ENCODE measurements at places on chromosomes 2 and 18.

- DNase-seq, result no peak
These were observed 37.8 kb downstream of the MYO7B start for GRCh38 chr2:127573298-127573697.

DNA sequence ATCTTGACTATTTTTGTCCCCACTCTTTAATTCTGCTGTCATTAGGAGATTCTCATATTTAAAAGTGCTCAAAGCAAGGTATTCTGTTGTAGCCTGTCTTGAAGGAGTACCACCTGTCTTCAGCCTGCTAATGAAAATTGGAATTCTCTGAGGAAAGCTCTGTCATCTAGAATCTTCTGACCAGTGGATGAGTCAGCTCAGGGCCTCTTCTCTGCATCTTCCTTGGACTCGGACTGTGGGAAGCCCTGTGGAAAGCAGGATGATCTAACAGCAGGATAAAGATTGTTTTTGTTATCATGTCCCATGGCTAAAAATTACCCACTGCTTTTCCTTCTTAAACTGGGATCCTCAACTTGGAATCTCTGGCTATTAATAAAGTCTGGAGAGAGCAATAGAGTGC lies 18.7 kb upstream of the TMEM200C start:
- DNase-seq, result no peak

DNA sequence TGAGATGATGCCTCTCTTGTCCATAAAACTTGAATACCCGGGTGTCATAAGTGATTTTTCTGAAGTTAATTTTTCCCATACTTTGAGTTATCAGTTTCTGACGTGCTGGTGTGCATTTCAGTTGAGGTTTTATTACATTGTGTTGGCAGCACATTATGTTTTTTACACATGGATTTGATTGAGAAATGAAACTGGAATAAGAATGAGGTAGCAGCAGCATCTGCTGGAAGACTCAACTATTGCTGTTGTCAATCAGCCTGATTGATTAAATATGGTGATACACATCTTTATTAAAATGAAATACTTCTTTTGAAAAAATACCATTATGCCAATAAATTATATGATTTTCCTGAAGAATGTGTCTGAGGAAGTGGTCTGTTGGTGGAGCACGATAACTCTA lies 60.5 kb downstream of the INSIG2 start:
- DNase-seq, result no peak

- no peak for DNase-seq
These were observed 116.1 kb downstream of the NFATC1 start for GRCh38 chr18:79511671-79512301.

DNA sequence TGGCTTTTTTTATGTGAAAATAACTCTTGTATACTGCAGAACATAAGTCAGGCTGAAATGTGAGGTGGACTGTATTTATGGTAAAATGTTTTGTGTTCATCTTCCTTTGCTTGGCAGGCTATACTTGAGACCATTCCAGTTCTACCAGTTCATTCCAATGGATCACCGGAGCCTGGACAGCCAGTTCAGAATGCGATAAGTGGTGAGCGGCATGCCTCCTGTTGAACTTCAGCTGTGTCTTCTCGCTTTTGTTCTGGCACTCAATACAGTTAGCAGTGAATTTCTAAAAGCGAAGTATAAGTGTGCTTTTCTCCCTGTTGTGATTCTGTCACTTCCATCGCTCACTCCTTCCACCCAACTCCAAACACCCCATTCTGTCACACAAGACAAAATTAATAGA lies 138.5 kb downstream of the ARHGAP28 start:
- no peak for DNase-seq

- DNase-seq, result no peak
These were observed 8.8 kb downstream of the RDH14 start for GRCh38 chr2:18551623-18552022.

- no peak for DNase-seq
These were observed at the start of the genes COL4A3 and COL4A4 for GRCh38 chr2:227163998-227164762. COL4A3 (plus strand) TSS chr2:227164624; CDS start chr2:227164727, 103 bp downstream. COL4A4 (minus strand) TSS chr2:227164205; CDS start chr2:227147483, 16,722 bp downstream.

DNA sequence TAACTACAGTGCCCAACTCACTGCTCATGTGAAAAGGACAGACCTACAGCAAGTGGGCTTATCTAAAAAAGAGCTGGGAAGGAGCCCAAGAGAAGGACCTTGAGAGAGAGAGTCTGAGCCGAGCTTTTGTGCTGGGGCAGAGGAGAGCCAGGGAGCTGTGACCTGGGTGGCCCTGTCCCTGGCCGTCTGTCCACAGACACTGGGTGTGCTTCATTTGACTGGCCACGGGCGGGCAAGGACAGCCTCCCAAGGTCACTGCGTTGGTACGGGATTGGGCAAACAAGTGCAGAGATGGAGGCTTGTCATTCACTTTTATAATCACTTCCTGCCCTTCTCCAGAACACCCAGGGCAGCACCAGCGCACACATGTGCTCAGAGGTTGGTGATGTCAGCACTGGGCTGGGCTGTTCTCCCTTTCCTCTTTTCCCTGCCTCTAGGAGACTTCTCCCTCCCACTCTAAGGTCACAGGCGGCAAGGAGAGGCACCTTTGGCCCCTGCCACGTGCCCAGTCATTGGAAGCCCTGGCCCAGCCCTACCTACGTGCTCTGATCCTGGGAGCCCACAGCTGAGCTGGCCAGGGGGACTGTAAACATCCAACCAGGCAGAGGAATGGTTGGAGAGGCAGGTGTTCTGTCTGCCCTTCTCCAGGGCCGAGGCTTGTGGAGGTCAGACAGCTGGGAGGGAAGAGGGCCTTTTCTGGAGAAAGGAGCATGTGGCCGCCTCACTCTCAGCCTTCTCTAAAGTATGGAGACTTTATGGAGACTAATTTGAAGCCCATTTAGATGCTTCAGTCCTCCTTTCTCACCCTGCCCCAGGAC lies 6.4 kb upstream of the PSD4 start:
- DNase-seq, result no peak

DNA sequence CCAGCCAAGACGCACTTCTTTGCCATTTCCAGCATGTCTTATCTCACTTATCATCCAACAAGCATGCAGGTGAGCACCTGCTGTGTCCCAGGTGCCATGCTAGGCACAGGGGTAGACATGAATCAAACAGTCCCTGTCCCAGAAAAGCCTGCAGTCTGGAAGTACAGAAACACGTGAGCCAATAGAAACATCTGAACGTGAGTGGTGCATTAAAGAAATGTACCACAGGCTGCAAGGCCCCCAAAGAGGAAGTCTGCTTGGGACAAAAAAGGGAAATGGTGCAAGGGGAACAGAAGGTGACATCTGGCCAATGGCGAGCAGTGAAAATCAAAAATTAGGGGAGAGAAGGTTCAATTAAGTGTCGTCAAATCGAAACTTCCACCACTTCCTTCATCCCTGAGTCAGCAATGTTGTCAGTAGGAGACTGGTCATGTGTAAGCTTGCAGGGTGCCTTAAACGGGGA lies 17.6 kb upstream of the TMEM247 start:
- no peak for DNase-seq

DNA sequence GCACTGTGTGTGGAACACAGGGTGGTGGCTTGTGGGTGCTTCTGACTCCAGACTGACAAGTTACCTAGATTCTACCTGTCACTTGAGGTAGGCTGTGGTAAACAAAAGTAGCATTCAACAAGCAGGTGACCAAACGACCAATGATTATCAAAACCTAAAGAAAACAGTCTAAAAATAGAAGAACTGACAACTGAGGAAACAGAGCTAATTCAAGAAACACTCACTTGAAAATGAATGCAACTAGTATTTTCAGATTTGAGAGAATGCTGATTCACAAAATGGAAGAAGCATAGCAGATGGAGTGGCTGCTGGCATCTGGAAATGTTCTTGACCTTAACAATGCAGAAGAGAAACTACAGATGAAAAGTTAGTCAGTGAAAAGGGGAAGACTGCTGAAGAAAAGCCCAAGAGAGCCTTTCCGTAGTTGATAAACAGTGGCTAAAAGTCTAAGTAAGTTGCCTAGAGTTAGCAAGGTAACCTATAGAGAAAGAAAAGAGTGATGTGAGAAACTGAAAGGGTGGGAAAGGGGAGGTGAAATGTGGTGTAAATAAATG lies 170.4 kb downstream of the NCK2 start:
- DNase-seq, result no peak

DNA sequence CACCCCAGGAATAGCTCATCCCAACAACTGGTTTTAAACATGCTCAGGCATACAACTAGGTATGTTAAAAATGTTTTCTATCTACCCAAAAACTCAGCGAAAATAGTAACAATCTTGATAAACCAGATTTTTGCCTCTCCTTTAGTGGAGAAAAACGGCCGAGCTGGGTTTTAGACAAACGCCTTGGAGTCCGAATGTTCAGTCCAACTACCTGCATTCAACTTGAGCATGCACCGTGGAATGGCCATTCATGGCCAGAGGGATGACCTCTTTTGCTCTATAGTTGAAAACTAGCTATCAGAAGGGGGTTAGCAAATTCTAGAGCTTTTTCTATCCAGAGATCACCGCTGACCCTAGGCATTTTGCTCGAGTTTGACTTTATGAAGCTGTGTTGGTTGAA lies 30.8 kb downstream of the PDIA6 start:
- no peak for DNase-seq

DNA sequence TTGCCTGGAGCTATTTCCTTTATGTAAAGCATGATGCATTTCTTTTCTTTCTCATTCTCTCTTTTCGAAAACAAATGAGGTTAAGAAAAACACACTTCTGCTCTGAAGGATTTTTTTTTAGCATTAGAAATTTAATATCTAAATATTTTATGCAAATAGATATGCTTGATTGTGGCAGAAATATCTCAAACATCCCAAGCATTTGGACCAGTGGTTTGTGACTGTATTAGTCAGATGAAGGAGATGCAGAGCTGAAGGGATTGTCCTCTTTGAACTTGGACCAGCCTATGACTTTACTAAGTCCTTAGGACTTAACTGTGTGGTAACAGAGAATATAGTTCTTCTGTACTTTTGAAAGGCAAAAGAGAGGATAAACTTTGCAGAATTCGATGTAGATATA lies 335.9 kb upstream of the NT5C1B start:
- no peak for DNase-seq

GRCh38 chr2:99864561-99865553 lies 277.5 kb downstream of the AFF3 start:
- no peak for DNase-seq

GRCh38 chr2:206736935-206737334 lies 18.7 kb upstream of the DYTN start:
- DNase-seq, result no peak

- DNase-seq, result no peak
These were observed 684.0 kb downstream of the DSC3 start for GRCh38 chr18:30358555-30358954.

DNA sequence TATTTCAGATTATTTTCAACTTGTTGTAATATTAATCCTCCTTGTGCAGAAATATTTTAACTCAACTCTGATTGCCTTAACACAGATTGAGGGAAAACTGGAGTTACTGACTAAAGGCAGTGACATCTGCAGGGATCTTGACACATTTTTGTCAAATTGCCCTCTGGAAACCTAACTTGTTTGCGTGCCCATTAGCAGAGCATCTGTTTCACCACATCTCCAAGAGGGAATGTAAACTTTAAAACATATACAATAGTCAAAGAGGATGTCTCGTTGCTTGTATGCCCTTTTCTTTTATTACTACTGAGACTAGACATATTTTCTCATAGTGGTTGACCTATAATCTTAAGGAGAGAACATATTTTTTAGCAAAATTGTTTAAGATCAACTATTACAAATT lies 14.2 kb downstream of the INPP1 start:
- no peak for DNase-seq

- DNase-seq, result no peak
These were observed 47.8 kb downstream of the TRAPPC12 start for GRCh38 chr2:3427272-3427671.

GRCh38 chr18:3458378-3458777 lies 8.4 kb downstream of the TGIF1 start:
- no peak for DNase-seq

DNA sequence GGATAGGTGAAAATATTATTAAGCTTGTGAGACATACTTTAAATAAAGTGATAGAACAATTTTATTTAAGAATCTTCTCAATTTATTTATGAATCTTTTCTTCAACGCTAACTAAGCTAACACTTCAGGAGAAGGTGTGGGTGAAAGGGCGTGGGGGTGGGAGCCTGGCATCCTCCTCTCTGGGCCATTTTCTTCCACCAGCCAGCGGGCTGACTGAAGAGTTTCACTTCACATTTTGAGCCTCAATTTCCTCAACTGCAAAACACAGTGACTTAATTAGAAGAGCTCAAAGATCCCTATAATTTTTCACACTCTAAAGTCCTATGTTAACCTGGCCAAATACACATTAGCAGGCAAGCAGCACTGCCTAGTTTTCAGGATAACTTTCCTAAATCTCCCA lies 94.8 kb downstream of the FTCDNL1 start:
- DNase-seq, result no peak

DNA sequence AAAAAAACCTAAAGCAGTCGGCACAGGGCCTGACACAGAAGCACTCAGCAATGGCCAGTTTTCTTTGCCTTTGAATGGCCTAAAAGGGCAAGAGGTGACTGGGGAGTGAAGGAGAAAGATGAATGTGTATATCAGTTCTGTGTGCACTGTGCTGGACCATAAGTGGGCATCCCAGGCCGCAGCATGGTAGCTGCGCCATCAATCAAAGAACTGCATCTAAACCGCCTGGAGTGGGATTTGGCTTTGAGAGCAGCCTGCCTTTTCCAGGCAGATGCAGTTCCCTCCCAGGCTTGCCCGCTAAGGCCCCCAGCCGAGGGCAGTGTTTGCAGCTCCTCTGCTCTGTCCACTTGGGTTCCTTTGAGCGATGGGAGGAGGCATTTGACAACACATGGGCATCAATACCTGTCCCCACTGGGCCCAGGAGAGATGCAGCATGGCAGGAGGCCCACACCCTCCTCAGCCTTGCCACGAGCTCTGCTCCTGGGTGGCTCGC lies 144.1 kb downstream of the FAM210A start:
- no peak for DNase-seq

DNA sequence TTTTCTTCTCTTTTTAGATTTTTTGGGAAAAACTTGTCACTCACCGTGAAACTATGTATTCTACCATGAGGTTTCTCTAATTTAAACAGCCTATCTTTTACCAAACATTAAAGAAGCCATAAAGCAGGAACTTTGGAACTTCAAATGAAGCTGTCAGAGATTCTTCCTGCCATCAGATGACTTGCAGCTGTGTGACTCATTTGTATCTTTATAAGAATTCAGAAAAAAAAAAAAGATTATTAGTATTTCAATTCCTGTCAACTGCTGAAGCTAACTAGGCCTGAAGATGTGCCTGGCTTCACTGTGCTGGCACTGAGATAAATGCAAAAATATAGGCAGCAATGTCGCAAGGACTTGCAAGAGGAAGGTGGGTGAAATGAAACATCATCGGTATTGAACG lies 1399.1 kb upstream of the PIK3C3 start:
- DNase-seq, result no peak

DNA sequence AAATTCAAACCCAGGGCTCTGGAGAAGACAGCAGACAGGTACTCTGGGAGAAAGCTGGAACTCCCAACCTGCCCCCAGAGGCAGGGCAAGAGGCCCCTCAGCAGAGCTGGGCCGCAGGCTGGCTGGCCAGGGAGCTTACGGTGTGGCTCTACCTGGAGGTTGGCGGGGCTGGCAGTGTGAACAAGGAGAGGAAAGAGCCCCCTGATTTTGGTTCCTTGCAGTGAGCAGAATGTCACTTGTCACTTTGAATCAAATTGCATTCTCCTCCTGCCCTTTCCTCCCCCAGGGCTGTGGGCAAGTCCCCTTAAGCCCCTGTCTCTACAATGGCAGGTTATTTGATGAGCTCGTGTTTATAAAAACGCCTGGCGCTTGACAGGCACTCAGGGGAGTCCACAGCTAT lies 32.6 kb downstream of the MYO7B start:
- no peak for DNase-seq
